Tongue (tissue), 3 donors: ENCODE measurements at places on chromosomes 2 and 18. TPM values are rescaled to one million over a fixed set of nuclear protein-coding genes. Genes with fewer than 3 reads are reported as not detected.

- DNase-seq: no peak
Observed at GRCh38 chr2:207483066-207483465, 46.7 kb upstream of the CREB1 start.

Gene VWA3B
- total RNA-seq: 0.10 TPM

Gene SAP130
- total RNA-seq: 3.8 TPM

DNA sequence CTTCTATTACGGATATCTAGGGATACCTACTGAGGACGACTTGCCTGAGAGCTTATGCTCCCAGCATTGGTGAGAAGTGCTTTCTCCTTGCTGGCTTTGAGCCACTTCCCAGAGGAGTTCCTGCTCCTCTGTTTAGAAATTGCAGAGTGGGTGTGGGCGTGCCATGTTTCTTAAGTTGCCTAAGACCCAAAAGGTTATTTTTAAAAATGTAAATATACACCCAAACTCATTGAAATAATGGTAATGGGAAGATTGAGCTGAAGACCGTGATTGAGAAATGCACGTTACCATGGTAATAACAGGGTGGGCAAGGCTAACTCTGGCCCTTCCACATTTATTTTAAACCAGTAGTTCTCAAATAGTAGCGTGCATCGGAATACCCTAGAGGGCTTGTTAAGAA lies 17.2 kb upstream of the TMEM200C start:
- DNase-seq: no peak

DNA sequence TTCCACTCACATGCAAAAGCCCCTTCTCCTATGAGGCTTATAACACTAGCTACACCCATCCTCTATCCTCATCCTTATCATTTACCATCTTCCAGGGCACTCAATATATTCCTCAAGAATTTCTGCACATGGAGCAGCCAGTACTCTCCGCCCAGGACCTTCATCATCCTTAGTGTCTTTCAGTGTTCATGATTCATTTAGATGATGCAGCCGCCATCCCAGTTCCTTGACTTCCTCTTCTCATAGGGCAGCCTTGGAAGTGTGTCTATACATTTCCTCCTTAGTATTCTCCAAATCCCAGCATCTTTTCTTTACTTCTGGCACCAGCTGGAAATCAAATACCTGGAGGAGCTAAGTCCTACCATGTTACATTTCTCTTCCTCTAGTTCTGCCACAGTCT lies 3.0 kb upstream of the ITSN2 start:
- DNase-seq: no peak

- DNase-seq: peak; percentile 56
Observed at GRCh38 chr2:31523871-31524492, 56.8 kb downstream of the SRD5A2 start.

DNA sequence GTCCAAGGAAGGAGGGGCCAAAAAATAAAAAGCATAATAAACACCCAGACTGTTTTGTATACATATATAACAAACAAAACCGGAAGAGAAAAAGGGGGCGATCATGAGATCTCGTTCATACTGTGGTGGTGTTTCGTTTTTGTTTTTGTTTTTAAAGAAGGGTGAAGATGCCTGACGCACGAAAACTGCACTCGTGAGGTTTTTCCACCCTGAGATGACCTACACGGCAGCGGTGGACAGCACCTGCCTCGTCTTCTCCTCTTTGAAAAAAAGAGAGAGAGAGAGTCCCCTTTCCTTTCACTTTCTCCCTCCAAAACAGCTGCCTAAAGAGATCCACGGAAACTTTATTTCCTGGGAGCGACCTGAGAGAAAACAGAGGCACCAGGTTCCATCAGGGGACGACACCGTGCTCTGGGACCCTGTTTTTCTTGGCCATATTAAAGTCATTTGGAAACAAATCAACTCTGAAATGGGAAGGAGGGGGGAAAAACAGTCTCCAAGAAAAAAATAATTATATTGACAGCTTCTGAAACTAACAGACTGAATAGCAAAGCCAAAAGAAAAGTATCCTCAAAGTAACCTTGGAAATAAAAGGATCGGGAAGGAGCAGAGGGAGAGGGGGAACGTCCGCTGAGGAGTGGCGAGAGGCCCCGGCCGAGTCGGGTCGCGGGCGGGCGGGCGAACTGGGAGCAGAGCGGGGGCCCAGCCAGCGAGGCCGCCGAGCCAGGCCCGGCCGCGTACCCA lies 3.5 kb downstream of the POU3F3 start:
- DNase-seq: no peak

GRCh38 chr18:4831791-4832375 lies 365.2 kb downstream of the AKAIN1 start:
- DNase-seq: no peak

Gene REG3A
- not detected for total RNA-seq

Gene COL6A3
- total RNA-seq: 661 TPM

Gene GALR1
- 0.21 TPM for total RNA-seq

Gene FAM237A
- not detected for total RNA-seq

GRCh38 chr2:26636935-26637334 lies 4.2 kb downstream of the CIB4 start:
- no peak for DNase-seq

Gene NT5DC4
- 0.21 TPM for total RNA-seq

GRCh38 chr2:59756150-59756549 lies 797.3 kb downstream of the BCL11A start:
- no peak for DNase-seq

Gene ST6GAL2
- 7.1 TPM for total RNA-seq

GRCh38 chr2:201353116-201353515 lies 4.0 kb downstream of the FLACC1 start:
- no peak for DNase-seq

DNA sequence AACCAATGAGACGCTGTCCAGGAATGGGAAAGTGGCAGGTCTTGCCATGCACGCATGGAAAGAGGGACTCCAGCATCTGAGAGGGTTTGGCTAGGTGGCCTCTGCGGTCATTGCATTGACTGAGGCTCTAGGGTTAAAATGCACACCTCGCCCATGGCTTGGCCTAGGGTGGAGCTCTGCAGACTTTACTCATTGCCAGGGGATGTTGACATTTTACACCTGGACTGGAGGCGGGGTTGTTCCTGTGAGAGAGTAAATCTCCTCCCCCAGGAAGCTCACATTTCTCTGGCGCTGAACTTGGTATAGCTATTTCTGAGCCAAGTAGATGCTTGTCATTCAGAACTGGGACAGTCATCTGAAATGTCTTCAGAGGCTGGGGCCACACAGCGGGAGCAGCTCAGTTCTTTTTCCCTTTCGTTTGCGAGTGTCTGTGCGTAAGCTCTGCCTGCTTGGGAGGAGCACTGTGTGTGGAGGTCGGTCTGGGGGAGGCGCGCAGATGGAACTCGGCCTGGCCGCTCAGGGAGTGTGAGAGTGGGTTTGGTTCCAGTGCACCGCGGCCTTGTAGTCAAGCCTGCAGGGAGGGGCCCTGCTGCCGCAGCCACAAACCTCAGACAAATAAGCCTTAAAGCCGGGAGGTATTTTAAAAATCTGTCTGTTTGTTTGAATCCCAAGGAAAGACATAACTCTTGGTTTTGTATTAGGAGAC lies 76.5 kb downstream of the LPIN1 start:
- DNase-seq: peak; percentile 20

DNA sequence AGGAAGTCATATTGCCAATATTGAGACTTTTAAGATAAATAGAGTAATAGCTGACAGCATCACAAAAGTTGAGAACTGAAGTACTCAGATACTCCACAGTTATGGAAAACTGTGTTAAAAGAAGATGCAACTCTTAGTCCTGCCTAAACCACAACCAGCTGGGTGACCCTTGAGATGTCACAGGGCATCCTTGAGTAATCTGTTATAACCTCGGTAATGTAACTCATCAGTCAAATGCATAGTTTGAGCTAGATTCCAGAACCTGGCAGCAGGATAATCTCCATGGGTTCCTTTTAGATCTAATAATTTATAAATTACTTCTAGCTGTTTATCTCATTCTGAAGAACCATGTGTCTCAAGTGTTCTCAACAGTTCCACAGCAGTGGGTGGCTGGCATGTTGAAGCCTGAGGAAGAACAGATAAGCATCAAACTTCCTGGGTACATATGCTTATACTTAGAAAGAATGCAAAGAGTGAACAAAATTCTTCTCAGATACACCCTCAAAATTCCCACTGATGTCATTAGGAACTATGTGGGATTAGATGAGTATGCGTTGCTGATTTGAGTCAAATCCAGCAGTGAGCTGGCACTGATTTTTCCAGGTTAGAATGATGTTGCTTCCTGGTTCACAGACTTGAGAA lies 304.1 kb upstream of the ERBB4 start:
- no peak for DNase-seq

Gene GCKR
- total RNA-seq: not detected

- DNase-seq: no peak
Observed at GRCh38 chr2:186125156-186125555, 360.9 kb upstream of the ZC3H15 start.

DNA sequence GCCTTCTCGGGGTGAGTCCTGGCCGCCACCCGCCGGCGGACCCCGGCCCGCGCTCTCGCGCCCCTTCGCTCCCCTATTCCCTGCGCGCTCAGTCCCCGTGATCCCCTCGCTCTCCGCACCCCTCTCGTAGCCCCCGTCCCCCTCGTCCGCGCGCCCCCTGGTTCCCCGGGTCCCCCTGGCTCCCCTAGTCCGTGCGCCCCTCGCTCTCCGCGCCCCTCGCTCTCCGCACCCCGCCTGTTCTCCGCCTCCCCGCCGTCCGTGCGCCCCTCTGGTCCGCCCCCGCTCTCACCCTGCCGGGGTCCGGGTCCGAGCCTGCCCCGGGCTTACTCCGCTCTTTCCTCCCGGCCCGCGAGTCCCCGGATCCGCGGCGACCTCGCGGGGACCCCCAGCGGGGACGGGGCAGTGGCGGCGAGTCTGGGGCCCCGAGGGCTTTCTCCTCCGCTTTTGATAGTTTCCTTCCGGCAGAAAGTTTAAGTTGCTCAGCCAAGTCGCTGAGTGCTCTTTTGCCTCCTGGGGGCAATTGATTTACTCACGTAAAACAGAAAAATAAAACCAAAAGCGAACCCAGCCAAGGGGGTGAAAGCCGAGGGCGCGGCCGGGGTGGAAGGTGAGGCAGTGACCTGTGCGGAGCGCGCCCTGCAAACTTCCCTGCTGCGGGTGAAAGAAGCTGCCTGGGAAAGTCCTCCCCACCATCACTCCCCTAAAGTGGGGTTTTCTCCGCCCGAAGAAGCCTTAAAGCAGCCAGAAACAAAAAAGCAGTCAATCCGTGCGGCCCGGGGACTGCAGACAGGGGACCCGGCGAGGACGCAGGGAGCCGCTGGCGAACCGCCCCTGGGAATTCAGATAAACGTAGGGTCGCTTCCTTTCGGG lies 568 bp downstream of the RAB31 start:
- peak; percentile 22 for DNase-seq

- DNase-seq: no peak
Observed at GRCh38 chr2:67689651-67690050, 292.5 kb downstream of the ETAA1 start.

DNA sequence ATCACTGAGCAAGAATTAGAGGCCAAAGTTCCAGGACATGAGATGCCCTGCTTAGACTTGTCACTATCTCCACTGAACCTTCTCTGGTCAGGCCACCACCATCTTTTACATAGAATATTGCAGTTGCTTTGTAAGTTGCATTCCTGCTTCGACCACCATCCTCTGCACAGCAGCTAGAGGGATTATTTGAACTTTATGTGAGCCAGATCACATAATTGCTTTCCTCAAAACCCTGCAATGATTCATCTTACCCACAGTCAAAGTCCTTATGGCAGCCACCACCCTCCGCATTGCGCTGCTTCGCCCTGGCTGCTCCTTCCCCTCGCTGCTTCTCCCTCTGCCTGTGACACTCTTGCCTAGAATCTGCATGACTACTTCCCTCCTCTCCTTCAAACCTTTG lies 111.3 kb downstream of the EML6 start:
- no peak for DNase-seq

DNA sequence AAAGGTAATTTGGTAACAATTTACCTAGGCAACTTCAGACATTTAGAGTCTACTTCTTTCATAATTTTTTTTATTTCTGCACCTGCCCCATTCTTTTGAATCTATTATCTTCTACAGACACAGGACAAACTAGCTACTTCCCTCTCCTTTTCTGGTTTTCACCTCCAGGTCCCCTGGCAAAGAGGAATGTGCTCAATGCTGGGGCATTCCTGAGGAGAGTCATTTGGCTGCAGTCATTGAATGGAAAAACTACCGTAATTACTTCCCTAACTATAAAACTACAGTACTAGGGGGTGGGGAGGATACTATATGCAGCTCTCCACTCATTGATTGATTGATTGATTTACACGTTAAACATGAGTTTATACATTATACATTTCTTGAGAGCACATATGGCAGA lies 11.2 kb upstream of the ARHGAP28 start:
- no peak for DNase-seq

- no peak for DNase-seq
Observed at GRCh38 chr2:142877216-142877838, at the start of gene KYNU. KYNU (plus strand) TSS chr2:142877664; CDS start chr2:142885368, 7,704 bp downstream.

- DNase-seq: peak; percentile 15
Observed at GRCh38 chr18:68177807-68178702, 536.9 kb downstream of the TMX3 start.

Gene DPYSL5
- 3.3 TPM for total RNA-seq

Gene ATG16L1
- 27.0 TPM for total RNA-seq

GRCh38 chr18:69490813-69491212 lies 90.1 kb downstream of the DOK6 start:
- DNase-seq: no peak

DNA sequence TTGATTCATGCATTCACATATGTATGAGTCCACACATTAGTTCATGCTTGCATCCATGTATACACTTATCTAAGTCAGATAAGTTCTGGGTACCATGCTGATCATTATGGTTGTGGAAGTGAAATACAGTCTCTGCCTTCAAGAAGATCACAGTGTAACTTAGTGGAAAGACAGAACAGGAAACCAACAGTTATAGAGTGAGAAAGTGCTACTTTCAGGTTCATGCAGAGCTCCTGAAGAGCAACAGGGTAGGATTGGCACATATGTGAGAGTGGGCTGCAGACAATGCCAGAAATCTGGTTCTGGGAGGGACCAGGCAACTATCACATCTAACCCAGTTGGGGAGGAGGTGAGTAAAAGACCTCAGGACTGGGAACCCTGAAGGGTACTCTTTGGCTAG lies 35.4 kb upstream of the PGAP1 start:
- no peak for DNase-seq

GRCh38 chr2:200253639-200254038 lies 52.9 kb upstream of the SPATS2L start:
- DNase-seq: no peak

- DNase-seq: no peak
Observed at GRCh38 chr2:8103085-8103708, 578.7 kb upstream of the ID2 start.

DNA sequence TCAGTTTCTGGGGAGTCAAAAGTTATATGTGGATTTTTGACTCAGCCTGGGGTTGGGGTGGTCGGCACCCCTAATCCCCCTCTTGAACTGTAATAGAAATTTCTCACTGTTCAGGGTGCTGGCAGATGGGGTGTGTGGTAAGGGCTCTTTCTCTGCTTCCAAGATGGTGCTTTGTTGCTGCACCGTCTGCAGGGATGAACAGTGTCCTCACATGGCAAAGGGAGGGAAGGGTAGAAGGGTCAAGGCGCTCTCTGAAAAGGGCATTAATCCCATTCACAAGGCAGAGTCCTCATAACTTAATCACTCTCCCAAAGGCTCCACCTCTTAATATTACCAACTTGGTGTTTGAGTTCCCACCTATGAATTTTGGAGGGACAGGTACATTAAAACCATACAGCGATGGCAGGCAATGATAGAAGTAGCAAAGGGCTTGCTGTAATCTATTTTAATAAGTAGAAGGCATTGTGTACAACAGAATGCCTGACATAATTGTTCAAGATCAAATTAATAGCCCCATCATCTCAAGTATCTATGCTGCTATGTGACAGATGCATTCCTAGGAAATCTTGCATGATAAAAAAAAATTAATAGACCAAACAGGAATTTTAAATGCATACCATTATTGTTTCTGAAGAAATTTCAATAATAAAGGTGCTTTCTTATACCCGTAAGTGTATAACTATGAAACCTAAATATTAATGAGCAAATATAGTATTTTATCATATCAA lies 28.1 kb downstream of the MMADHC start:
- no peak for DNase-seq

Gene RNASEH1
- total RNA-seq: 22.2 TPM
